ENCODE measurements at places on chromosomes 5 and 9.
A peak's percentile ranks its signal among the peaks of the same experiment; 100 is the strongest.

DNA sequence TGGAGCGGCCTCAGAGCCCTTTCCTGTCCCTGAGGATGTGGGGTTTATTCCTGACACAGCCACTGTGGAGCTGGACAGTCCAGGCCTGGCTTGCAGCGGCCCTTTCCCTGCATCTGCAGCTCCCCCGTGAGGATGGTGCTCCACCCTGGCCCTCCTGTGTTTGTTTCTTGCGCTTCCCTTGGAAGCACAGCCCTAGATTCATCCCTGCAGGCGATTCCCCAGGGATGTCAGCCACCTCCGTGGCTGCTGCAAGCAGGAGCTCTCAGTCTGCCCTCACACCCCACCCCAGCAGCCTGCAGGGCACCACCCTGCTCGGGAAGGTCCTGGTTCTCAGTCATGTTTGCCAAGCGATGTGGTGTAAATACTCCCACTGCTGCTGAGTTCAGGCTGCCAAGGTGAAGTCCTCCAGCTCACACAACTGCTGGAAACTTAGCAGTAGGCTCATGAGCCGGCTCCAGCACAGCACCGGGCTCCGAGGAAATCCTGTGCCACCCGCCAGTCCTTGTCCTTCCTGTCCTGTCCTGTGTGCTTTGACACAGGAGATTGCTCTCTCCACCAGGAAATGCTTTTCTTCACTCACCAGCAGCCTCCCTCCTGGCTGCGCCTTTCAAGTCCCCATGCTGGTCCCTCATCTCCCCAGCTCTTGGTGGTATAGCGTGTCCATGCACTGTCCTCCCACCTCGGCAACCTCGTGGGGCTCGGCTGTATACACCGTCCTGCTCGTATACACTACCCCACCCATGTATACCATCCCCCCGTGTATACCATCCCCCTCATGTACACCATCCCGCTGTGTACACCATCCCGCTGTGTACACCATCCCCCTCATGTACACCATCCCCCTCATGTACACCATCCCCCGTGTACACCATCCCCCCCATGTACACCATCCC is 16.2 kb downstream of the ROPN1L start:
- no peak for DNase-seq

DNA sequence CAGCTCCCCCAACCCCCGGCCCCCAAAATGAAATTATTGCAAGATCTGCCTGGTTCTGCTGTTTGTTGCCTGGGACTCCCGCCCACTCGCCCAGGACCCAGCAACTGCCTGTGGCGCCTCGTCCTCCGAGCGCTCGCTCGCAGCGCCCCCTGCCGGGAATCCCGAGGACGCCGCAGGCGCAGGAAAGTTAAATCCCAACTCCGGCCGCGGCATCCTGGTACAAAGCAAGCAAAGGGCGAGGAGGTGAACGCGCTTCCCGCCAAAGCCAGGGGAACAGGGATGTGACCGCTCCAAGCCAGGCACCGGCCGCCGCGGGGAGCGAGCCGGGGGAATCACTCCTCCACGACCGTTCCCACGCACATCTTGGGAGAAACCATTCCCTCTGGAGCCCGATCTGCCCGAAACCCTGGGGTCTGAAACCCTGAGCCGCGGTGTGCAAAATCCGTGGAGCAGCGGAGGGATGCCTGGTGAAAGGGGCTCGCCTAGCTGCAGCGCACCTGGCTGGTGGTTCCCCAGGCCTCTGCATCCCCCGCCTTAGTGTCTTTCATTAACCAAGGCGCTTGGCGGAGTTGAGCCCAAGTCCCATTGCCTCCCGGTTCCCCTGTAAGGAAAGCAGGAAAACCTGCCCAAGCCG is 1.3 kb downstream of the SEMA5A start:
- DNase-seq, result no peak

- no peak for DNase-seq
Measured at GRCh38 chr5:153670101-153670500, 179.6 kb downstream of the GRIA1 start.

DNA sequence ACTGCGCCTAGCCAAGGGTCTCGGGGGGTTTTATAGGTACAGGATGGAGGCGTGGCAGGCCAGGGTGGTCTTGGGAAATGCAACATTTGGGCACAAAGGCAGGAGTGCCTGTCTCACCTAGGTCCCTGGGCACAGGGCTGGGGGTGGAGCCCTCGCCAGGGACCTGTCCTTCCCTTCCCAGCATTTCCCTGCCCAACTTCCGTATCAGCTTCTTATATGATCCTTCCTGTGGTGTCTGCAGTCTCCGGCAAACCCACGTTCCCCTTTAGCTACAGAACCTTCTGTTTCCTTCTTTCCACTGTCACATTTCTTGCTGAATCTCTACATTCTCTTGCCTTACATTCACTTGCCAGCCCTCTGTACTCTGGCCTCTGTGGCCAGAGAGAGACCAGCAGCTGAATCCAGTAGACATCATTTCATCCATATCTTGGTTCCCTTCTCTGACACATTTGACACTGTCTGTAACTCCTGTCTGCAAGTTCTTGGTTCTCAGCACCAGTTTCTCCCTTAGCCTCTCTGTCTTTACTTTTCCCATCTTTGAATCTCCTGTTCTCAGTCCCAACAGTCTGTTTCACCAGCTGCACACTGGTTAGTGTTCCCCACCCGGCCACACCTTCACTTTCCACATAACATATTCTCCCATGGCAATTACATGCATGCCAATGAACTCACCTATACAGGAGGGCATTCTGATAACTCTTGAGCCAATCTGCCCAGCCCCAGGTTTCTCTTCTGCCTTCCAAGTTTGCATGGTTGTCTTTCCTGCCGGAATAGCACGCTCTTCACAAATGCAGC is 134.7 kb upstream of the ZNF608 start:
- DNase-seq, result no peak

- no peak for DNase-seq
Measured at GRCh38 chr5:146240951-146241350, 37.5 kb downstream of the RBM27 start.

DNA sequence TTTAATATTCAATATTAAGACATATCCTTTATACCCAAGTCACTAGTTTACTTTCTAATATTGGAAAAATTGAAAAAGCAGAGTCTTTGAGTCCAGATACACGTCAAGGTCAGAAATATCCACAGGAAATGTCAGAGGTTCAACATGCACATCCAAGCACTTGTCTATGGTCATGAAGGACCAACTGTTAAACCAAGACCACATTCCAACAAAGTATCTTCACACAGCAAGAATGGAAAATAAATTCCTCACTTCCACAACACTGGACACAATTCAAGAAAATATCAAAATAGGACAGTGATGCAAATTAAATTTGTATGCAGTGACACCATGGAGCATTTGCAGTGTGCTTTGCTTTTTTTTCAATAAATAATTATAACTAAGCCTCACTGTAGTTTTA is 142.5 kb downstream of the GABRB2 start:
- no peak for DNase-seq

- no peak for DNase-seq
Measured at GRCh38 chr5:137617528-137618205, 118.2 kb downstream of the KLHL3 start.

- peak; percentile 48 for DNase-seq
Measured at GRCh38 chr5:14250084-14250695, 107.0 kb downstream of the TRIO start.

GRCh38 chr5:80620211-80620610 is 34.2 kb upstream of the MSH3 start:
- DNase-seq, result no peak

DNA sequence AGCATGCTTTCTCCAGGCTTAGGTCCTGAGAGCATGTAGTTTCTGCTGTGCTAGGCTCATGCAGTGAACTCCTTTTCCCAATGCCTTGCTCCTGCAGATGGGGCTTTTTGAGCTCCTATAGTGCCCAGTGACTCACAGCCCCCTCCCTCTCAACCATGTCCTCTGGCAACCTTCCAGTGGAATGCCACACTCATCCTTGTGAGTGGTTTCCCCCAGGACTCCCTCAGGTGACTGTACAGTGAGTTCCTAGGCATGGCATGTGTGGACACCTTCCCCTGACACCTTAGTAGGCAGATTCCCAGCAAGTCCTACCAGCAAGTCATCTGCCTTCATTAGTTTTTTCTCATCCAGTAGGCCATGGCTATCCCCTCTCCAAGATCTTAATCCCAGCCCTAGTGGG is 72.4 kb upstream of the CXCL14 start:
- DNase-seq, result peak; percentile 2

GRCh38 chr5:151764801-151765200 is 6.4 kb upstream of the ATOX1 start:
- DNase-seq, result no peak

GRCh38 chr5:137453483-137454080 is 45.5 kb downstream of the SPOCK1 start:
- DNase-seq, result peak; percentile 35

DNA sequence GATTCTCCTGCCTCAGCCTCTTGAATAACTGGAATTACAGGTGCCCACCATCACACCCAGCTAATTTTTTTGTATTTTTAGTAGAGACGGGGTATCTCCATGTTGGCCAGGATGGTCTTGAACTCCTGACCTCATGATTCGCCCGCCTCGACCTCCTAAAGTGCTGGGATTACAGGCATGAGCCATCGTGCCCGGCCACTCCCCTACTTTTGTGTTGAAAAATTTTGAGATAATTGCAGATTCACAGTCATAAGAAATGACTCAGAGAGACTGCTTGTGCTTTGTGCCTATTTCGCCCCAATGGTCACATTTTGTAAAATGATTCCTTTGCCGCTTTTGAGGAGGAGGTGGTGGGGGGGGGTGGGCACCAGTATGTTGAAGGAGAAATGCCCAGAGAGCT is 48.1 kb upstream of the SH3PXD2B start:
- no peak for DNase-seq

- no peak for DNase-seq
Measured at GRCh38 chr5:89570557-89570956, 687.6 kb upstream of the MEF2C start.

Measured in HFF-Myc (cell line).